ENCODE measurements at places on chromosomes 3 and 15.

DNA sequence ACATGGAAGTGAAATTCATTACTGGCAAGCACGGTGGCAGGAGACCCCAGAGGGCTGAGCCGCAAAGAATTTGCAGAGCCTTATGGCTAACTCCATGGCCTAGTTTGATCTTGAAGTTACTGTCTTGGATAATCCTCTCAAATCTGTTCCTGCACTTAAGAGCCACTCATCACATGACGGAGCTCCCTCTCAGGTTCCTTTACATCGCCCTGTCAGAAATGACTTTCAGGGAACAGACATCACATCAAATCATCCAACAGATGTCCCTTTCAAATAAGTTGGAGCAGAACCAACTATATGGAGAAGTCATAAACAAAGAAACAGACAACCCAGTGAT is 328.8 kb upstream of the THBS1 start:
- DNase-seq, result no peak

GRCh38 chr15:93861413-93861812 is 369.9 kb upstream of the MCTP2 start:
- peak; percentile 1 for DNase-seq

- DNase-seq, result no peak
These were observed 555.5 kb upstream of the TBL1XR1 start for GRCh38 chr3:177752831-177753230.

GRCh38 chr3:168583977-168584376 is 488.3 kb upstream of the GOLIM4 start:
- no peak for DNase-seq

DNA sequence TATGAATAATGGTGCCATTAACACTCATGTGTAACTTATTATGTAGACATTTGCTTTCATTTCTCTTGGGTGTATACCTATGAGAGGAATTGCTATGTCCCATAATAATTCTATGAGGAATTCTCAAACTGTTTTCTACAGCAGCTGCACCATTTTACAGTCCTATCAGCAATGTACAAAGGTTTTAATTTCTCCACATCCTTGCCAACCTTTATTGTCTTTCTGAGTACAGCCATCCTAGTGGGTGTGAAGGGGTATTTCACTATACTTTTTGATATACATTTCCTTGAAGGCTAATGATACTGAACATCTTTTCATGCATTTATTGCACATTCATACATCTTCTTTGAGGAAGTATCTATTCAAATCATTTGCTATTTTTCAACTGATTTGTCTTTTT is 34.5 kb downstream of the TJP1 start:
- no peak for DNase-seq

DNA sequence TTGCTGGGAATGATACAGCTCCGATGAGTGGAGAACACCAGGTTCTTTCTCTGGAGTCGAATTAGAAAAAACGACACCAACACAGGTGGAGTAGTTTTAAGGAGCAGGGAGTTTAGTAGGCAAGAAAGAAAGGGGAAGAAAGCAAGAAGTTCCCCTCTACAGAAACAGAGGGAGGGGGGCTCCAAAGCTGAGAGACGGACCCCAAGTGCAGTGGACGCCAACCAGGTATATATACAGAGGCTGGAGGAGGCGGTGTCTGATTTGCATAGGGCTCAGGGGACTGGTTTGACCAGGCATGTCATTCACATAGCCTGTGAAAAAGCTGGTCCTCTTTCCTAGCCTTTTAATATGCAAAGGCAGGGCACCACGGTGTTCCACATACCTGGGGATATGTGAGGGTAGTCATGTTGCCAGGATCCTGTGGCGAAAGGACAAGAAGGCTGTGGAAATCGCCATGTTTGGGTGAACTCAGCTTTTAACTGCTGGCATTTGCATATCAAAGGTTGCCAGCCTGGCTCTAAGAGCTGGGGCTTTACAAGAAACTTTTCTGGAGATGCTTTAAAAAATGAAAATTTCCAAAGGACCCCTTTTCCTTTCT is 887.4 kb upstream of the EPHA6 start:
- DNase-seq, result no peak
